NCI-H1436 treated with DMSO at 0.1 percent for 48 hours (cell line): ENCODE measurements at places on chromosomes 12 and 14.

DNA sequence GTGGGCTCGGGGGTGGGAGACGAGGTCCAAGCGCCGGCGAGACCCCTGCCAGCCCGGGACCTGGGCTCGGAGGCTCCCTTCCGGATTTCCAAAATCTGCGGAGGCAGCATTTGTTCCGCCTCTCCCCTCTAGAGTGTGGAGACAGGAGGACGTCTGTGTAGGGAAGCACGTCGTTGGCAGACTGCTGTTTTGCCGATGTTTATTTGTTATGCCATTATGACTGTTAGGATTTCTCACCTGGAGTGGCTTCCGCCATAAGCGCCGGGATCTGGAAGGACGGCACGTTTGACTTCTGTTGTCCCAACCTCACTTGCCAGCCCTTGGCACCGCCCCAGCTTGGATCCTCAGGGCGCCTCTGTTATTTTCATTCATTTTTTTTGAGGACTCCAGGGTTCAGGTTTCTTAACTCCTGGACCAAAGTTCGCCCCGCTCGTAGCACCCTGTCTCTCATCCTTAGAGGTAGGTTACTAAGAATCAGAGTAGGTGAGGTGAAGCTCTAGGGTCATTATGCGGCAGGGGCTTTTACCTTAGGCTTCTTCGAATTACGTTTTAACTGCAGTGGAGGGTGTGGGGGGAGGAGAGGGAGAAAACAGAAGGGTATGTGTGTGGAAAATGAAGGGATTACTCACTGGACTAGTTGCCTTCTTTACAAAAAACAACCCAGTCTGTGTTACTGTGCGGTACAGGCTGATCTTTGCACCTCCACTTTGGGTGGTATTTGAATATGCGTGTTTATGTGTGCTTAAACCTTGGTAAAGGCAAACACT lies 547 bp upstream of the PYGL start:
- DNase-seq: no peak

DNA sequence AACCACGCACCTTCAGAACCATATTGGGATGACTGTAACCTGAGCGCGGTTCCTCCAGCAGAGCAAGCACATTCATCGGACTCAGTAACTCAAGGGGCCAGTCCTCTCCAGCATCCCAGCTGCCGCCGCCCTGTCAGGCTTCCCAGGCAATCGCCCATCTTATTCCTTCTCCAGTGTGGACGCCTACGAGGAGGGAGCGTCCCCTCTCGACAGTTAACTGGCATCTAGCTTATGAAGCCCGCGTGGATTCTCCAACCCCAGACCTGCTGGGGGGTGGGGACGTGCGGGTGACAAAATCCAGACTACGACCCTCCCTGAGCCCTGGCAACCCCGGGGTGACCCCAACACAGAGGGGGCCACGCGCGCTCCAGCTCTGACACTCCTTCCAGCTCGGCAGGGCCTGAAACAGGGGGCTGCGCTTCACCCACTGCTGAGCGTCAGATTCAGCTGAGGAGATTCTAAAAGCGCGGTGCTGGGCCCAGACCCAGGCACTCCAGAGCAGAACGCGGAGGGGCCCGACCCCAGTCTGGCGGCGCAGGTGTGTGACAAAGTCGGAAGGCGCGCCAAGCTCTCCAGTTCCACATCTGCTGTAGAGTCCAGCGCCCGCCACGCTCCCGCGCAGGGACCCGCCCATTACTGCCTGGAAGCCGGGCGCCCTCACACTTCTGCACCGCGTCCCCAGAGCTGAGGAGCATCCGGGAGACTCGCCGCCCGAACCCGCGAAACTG lies 43.9 kb upstream of the ESR2 start:
- DNase-seq: peak; percentile 77

DNA sequence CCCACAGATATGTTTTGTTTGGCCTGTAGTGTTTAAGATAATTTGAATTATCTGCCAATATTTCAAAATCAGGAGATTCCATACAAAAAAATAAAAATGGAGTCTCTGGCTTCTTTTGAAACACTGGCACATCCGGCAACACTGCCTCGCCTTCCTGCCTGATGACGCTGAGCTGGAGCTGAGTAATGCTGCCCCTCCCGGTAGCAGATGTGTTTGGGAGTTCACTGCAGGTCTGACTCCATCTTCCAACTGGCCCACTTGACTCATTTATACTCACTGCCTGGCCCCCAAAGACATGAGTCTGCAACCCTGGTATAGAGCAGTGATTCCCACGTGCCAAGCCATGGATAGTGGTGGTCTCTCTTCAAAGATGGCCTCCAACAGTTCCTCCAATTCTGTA lies 7.4 kb downstream of the CIT start:
- no peak for DNase-seq

DNA sequence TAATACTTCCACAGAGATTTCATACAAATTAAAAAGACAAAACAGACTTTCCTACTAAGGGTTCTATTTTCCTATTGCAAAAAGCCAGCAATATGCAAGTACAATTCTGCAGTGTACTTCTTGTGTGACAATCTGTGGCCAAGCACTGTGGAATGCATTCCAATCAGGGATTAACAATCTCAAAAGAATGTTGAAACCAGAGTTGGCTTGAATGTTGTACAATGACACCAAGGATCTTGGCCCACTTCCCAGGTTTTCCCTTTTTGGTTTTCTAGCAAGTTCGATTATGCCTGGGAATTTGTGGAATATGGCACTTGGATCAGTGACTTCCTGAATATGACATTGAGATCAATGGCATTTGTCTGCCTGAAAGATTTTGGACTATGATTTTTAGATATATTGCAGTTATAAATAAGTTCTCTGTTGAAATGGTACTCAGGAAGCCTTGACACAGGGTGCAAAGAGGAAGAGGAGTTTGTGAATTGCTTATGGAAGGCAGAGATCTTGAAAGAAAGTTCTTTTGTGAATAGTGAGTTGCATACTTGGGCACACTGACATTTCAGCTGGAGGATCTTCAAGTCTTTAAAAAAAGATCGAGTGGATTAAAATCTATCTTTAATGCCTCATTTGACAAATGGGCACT lies 81.4 kb upstream of the FERMT2 start:
- DNase-seq: no peak

DNA sequence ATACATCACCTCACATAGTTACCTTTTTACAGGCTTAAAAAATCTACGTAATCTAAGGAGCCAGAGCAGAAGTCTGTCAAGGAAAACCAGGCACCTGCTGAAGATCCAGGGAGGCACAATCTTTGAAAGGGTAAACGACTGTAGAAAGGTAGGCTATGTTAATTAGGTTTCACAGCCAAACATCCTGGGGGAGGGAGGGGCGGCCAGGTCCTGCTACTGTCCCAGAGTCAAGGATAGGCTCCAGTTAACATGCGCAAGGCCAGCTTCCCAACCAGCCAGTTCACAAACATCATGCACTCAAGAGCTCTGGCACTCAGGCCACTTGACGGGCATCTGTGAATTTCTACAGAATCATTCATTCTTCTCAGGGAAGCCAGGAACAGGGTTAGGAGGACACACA lies 22.9 kb downstream of the NIN start:
- DNase-seq: no peak

GRCh38 chr14:25628978-25629377 lies 579.0 kb upstream of the STXBP6 start:
- DNase-seq: no peak

DNA sequence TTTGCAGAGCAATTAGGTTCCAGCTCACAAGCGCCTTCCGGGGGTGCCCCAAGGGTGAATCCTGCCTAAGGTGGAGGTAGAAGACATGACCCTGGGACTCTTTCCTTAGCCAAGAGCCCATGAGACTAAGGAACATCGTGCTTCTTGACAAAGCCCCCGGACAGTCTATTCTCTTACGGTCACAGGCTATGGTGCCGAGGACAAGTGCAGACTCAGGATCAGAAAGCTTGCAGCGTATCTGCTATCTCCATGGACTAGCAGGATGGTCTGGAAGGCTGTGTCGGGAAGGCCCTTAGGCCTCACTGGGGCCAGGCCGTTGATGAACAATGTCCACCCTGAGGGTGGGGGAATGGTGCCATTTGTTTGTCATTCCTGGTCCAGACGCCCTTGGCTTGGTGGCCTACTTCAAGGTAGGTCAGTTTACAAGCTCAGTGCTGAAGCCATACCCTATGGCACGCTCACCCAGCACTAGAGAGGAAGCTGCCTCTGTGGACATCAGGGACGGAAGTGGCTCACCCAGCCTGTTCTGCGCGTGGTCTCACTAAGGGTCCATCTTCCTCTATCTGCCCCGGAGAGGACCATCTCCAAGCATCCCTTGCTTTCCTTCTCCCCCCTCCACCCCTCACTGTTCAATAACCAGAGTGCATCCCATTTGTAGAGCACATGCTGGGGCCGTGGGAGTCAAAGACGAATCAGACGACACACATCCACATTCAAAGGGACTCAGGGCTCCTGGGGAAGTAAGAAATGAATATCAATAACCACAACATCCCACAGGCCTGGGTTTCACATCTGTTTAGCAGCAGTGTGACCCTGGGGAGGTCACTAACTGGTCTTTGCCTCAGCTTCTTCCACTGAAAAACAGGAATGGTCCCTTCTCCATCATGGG lies 45.0 kb upstream of the IQSEC3 start:
- DNase-seq: no peak
